ENCODE measurements at places on chromosomes 6 and 20.

DNA sequence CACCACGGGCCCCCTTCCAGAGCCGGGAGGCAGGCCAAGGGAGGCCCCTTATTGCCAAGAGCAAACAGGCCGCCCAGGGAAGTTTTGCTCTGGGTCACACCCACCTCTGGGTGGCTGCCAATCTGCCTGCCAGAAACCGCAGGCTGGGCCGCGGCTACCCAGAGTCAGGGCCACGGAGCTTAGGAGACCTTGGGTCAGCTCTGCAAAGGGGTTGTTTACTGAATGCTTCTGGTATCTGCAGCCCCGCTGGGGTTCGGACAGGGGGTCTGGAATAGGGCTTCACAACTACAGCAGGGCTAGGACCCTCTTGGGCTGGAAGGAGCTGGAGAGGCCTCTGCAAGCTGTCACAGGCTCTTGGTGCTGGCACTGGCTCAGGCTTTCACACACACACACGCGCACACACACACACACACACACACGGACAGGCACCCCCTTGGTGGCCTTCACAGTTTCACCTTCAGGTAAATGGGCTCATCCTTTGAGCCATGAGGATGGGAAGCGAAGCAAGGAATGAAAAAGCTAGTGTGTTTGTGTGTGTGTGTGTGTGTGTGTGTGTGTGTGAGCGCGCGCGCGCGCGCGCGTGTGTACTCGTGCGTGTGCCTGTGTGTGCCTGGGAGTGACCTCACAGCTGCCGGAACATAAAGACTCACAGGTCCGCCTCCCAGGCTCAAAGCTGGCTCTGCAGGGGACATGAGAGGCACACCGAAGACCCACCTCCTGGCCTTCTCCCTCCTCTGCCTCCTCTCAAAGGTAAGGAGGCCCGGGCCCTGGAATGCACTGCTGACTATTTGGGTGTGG is at the start of gene CCN5:
CCN5 (plus strand) TSS at position 669 of the 798 bp plus-strand sequence; CDS start at position 691, 22 bp downstream.
- no peak for DNase-seq

- DNase-seq = no peak
Measured at GRCh38 chr6:160031442-160031841, 62.6 kb downstream of the IGF2R start.

DNA sequence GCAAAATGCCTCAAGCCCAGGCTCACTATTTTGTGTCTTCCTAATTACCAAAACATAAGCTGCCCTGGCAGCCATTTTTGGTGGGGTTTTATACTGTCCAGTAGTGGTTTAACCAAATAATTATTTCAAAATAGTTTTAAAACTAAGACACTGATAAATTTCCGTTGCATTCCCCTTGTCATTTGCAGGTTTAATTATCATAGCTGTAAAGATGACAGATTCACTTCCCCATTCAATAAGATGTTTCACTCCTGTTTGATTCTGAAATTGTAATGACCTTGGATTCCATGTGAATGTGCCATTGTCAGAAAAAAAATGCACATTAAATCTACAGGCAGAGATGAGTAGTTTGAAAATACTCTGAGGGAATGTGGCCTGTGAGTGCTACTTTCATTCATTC is 172.0 kb downstream of the COL9A1 start:
- no peak for DNase-seq

- no peak for DNase-seq
Measured at GRCh38 chr6:105058846-105059245, 101.9 kb downstream of the LIN28B start.

GRCh38 chr6:24520929-24521546 is 26.3 kb downstream of the ALDH5A1 start:
- peak; percentile 5 for DNase-seq

- DNase-seq = no peak
Measured at GRCh38 chr20:43824309-43825050, 90.2 kb upstream of the TOX2 start.

GRCh38 chr6:142913036-142913510 is 31.9 kb downstream of the HIVEP2 start:
- DNase-seq = no peak

DNA sequence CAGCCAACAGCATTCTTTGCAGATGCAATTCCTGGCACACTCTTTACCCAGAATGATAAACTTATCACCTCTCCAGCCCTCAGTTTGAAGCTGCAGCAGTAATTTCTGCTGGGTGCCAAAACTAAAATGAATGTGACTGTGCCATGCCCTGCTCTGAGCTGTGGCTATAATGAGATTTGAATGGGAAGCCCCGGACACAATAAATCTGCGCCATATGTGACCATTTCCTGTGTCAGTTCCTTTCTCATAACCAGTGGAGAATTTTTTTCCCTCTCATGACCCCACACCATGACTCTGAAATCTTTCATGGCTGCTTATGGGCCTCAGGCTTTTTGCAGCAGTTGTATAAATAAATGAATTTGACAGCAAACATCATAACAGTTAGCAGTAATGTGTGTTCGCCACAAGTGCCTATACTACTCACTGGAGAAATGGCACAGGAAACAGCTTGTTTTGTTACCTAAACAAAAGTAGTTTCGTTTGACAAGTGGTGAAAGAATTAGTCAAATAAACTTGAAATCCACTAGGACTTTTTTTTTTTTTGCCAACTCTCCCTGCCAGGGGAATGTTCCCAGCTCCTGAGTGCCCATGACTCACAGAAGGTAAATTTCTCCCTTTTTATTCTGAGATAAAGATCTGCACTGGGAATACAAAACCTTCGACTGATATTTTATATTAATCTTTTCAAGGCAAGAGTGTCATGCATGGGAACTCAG is 408.4 kb downstream of the PKHD1 start:
- DNase-seq = no peak

GRCh38 chr6:87341899-87342298 is 2.7 kb upstream of the C6orf163 start:
- DNase-seq = no peak

DNA sequence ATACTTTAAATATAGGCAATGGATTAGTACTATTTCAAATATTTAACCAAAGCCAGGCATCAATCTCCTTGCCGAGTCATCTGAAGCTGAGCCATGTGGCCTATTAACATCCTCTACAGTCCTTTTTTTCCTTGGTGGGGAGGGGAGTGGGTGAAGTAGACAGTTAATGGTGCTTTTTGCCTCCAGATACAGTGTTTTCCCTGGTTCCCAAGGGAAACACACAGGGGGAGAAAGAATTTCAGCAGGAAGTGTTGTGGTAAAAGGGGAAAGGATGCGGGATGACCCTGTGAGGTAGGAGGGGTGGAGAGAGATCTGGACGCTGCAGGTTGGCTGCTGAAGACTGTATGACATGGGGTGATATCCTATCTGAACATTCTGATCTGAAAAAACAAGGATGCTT is 9.6 kb downstream of the CLDN20 start:
- no peak for DNase-seq

GRCh38 chr6:16512544-16513290 is 248.5 kb downstream of the ATXN1 start:
- DNase-seq = no peak

GRCh38 chr20:23419995-23420901 is 1.0 kb downstream of the NAPB start:
- DNase-seq = no peak

Data from stimulated activated CD8-positive, alpha-beta memory T cell treated with anti-CD3 and anti-CD28 coated beads, Interleukin-7, amount 100 ng/mL, for 1 hour (primary cell).